ENCODE measurements at places on chromosomes 3 and 15. TPM values are rescaled to one million over a fixed set of nuclear protein-coding genes. Genes with fewer than 3 reads are reported as not detected.

GOLGA8H gene
- 2.9 TPM for total RNA-seq

ACY1 gene
- total RNA-seq: 24.9 TPM

NIT2 gene
- 83.2 TPM for total RNA-seq

CISH gene
- 0.69 TPM for total RNA-seq

SEMA3B gene
- total RNA-seq: 7.7 TPM

TMEM45A gene
- 2.0 TPM for total RNA-seq

KBTBD13 gene
- not detected for total RNA-seq

ZXDC gene
- 8.8 TPM for total RNA-seq

SIDT1 gene
- 0.52 TPM for total RNA-seq

CADM2 gene
- 0.27 TPM for total RNA-seq

SCAP gene
- total RNA-seq: 33.4 TPM

STAB1 gene
- 0.17 TPM for total RNA-seq

HCN4 gene
- total RNA-seq: 0.38 TPM

HCLS1 gene
- total RNA-seq: not detected

MYH15 gene
- total RNA-seq: 0.16 TPM

TMEM212 gene
- total RNA-seq: not detected

UBE2Q2 gene
- 43.6 TPM for total RNA-seq

ABHD5 gene
- total RNA-seq: 19.8 TPM

RAB6B gene
- total RNA-seq: 2.2 TPM

MESP2 gene
- 0.50 TPM for total RNA-seq

FBXW12 gene
- total RNA-seq: not detected

ZNF774 gene
- 0.94 TPM for total RNA-seq

FBXL22 gene
- total RNA-seq: 0.32 TPM

AGTR1 gene
- total RNA-seq: 0.59 TPM

NANOGP8 gene
- total RNA-seq: not detected

CCR3 gene
- not detected for total RNA-seq

MUC4 gene
- 0.05 TPM for total RNA-seq

FBN1 gene
- total RNA-seq: 8.5 TPM

PDZRN3 gene
- total RNA-seq: not detected

SEMA5B gene
- total RNA-seq: 0.16 TPM

LIPC gene
- not detected for total RNA-seq

STAC gene
- 2.1 TPM for total RNA-seq

OIP5 gene
- 11.8 TPM for total RNA-seq

CAMK1 gene
- total RNA-seq: 16.4 TPM

AADACL2 gene
- total RNA-seq: not detected

NR2E3 gene
- 0.09 TPM for total RNA-seq
